Activated naive CD4-positive, alpha-beta T cell (primary cell): ENCODE measurements at places on chromosomes 5 and 9.

DNA sequence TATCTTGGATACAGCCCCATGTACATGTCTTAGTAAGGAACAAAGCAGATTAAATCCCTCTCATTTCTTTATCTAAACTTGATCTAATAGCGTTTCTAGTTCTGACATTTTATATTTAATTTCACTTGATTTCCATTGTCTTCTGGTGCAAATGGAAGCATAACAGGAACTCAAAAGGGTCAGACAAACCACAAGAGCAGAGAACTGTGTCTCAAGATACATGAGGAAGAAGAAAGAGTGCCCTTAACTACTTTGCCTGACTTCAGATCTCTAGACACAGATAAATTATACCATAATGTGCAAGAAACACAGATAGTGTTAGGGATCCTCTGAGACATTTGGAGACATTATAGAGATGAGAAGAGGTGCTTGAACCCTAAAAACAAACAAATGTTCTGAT, 20.7 kb upstream of the STX17 start:
- no peak for DNase-seq

DNA sequence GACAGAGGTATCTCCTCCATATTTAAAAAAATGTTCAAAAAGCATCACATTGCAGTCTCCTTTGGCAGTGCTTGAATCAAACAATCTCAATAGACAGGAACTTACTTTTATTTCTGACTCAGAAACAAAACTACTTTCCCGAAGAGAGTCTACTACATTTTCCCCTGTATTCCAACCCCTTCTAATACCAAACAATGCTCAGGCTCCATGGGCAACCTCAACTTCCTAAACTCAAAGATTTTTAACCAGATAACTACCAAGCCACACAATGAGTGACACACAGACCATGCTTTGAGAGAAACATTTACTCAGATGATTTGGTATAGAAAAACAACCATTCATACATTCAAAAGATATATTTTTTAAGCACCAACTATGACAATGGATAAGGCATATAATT, 70.5 kb downstream of the APBA1 start:
- no peak for DNase-seq

DNA sequence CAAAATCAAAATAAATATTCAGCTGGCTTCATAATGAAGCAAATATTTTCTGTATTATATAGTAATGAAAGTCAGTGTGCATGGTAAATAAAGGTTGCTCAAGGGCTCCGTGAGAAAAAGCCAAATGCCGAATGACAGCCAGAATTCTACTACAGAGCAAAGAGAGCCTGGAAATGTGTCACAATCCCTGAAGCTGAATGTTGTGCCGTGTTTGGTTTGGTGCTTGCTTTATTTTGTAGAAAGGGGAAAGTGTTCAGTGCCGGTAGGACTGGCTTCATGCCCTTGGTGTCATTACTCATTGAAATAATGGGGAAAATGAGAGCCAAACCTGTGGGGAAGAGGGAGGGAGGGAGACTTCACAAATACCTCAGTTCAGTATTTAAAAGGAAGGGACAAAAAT, 26.8 kb upstream of the ADAMTSL1 start:
- no peak for DNase-seq

DNA sequence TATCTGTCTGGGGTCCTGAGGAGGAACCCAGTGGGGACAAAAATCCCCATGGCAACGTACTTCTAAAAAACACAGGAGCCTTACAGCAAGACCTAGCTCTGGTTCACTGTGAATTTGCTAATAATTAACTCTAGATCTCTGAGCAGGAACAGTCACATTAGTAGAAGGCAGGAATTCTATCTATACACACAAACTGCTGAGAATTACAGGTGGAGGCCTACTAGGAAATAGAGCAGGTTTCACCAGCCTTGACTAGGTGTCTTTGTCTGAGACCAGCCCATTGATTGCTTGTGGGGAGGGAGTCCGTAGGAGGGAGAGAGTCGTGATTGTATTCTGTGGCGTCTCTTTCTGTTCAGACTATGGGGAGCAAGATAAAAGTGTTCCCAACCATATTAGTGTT, 44.8 kb downstream of the PRLR start:
- no peak for DNase-seq

GRCh38 chr9:34035656-34036055, 13.0 kb downstream of the UBAP2 start:
- no peak for DNase-seq

- no peak for DNase-seq
These were observed 898.2 kb upstream of the TYRP1 start for GRCh38 chr9:11794984-11795383.

GRCh38 chr9:36749461-36749860, 176.8 kb downstream of the MELK start:
- DNase-seq, result no peak

DNA sequence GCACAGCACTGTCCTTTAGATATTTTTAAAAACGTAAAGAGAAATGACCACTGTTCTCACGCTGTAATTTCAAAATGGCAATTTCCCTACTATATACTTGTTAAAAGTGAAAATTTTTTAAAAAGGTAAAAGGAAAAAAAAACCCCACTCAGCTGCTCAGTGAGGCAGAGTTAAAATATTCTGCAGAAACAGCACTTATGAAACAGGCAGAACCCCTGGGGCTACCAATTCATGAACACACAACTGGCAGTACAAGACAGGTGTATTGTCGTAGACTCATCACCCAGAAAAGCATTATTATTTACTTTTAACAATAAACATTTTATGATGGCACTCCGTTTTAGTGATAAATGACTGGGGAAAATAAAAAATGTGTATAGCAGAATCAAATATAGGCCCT, 1.5 kb upstream of the RASGRF2 start:
- no peak for DNase-seq

DNA sequence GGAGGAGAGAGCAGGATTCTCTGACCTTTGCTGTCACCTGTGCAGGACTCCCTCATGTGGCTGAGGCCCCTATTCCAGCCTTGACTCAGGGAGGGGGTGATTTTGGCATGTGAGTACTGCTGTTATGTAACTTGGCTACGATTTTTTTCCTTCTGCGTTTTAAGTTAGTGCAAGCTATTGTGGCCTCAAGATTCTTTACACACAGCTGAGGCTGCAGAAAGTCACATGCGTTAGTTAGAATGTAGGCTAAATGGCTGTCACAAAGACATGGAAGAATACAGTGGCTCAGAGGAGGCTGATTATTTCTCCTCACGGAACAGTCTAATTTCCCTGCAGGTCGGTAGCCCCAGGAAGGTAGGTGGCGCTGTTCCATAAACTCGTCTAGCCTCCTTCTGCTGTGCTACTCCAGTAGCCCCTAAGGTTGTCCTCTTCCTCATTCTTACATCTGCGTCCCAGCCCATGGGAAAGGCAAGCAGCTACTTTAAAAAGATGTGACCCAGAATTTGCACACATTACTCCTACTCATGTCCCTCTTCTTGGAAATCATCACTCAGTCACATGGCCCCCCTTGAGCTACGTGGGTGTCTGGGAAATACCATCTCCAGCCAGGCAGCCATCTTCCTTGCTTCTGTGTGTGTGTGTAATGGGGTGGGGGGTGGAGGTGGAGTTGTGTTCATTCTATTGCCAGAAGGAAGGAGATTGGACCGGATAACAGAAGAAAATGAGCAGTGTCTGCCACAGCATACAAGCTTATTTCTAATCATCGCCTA, 486.6 kb downstream of the CCDC171 start:
- no peak for DNase-seq

DNA sequence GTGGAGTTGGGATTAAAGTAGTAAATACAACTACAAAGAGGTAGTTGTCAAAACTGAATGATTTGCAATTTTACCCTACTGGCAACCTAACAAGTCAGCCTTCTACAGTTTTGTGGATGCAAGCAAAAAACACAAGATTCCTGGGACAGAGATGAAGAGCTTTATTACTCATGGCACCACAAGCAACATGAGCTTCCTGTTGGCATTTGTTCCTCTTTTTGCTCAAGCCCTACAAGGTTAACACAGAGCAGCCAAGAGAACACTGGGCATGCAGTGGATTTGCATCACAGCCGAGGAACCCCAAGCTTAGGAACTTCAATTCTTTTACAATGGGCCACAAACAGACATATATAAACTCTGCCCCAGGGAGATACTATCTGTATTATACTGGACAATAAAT, 28.8 kb upstream of the DMAC1 start:
- no peak for DNase-seq

DNA sequence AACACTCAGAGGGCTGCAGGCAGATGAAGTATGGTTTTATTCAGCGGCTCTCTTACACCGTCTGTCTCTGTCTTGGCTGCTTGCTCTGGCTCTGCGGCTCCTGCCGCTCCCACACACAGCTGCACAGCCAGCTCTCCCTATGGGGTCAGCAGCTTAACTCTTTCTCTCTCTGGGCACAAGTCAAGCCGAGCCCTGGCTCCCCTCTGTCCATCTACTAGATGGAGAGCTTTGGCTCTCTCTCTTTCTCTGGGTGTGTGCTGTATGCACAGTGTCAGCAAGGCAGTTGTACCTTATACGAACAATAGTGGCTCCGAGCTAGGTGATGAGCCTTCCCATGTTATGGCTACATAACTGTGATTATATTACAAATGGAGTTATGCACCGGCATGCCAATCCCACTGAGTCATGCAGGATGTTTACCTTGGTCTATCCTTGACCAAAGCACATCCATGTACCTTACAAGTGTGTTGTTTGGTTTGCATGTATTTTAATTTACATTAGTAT, 19.3 kb upstream of the PPP2CA start:
- DNase-seq, result no peak
